ENCODE measurements at places on chromosomes 13 and 19.

DNA sequence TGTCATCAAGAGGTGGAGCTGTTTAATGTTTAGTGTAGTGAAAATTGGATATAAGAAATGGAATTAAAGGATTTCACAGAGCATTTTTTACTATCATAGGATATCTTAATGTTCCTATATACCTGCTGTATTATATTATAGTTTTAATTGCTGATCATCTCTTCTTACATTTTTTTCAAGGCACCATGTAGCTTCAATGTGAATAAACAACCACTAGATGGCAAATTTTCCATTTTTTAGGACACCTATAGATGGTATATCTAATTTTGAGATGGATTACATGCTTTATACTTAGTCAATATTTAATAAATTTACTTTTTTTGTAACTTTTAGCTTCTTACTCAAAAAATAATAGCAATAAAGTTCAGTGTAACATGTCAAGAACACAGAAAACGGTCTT, 9.0 kb upstream of the ATXN8OS start:
- DNase-seq: no peak

DNA sequence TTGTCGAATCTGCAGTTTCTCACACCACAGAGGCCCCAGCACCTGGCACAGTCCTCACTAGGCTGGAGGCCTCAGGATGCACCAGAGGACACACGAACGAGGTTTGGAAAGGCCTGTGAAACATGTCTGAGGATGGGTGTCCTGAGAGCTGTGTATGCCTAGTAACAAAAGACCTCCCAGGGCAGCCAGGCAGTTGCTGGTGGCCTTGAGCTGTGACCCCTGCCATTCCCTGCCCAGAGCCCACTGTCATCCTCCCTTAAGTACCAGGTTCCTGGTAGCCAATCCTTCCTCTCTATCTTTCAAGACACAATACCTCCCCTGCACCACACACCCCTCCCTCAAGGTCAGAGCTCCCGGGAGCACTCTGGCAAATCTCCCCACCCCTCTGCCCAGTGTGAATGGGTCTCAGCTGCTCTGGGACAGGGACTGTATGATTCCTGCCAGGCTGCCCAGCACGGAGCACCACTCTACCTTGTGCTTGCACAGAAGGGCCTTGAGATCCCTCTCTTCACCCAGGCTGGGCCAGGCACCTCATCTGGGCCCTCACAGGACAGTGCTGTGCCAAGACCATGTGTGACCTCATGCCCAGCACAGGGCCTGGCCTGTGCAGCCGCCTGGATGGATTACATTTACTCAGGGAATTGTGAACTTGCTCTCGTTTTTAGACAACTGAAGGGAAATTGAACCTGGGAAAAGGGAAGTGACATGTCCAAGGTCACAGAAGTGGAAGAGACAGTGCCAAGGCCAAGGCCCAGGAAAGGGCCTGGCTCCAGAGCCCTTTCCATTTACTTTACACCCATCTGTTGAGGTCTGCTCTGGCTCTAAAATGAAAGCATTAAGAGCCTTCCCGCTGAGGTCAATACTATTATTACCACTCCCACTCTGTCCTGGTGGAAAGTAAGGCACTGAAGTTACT, 2.2 kb downstream of the ZNF787 start:
- DNase-seq: no peak

- DNase-seq: no peak
Measured at GRCh38 chr13:91158017-91158395, 189.5 kb upstream of the MIR17HG start.

- DNase-seq: no peak
Measured at GRCh38 chr19:16402041-16402440, 69.7 kb downstream of the EPS15L1 start.

- DNase-seq: no peak
Measured at GRCh38 chr19:43674596-43674995, 4.6 kb upstream of the PLAUR start.

GRCh38 chr19:40458597-40458974, 7.0 kb downstream of the BLVRB start:
- no peak for DNase-seq
